ENCODE measurements at places on chromosomes 4 and X.

DNA sequence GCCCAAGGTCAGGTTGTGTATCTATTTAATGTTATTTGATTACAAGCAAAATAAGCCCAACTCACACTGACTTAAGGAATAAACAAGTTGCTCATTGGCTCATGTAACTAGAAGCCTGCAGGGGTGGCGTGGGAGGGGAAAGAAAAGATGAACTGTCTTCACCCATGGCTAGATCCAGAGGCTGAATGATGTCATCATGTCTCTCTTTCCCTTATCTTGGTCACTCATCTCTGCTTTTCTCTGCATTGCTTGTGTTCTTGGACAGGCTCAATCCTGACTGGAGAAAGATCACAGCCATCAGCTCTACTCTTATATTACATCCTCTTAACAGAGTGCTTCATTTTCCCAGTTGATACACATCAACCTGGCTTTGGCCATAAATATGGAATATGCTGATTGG, 290.0 kb upstream of the DIAPH2 start:
- DNase-seq, result no peak

DNA sequence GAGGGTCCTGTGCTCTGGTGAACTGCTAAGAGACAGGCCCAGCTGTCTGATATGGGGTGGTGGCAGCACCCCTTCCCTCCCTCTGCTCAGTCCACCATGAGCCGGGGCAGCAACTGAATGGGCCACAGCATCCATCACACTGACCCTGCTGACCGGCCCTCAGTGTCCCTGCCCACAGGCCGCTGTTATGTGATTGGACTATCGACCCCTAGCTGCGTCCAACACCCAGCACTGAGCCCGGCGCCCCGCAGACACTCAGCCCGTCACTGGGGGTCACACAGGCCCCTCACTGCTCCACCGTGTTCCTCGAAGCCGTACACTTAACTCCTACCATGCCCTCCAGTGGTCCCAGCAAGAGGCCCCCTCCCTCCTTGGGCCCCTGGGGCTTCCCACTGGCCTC, 88.8 kb upstream of the PSAPL1 start:
- DNase-seq, result no peak

DNA sequence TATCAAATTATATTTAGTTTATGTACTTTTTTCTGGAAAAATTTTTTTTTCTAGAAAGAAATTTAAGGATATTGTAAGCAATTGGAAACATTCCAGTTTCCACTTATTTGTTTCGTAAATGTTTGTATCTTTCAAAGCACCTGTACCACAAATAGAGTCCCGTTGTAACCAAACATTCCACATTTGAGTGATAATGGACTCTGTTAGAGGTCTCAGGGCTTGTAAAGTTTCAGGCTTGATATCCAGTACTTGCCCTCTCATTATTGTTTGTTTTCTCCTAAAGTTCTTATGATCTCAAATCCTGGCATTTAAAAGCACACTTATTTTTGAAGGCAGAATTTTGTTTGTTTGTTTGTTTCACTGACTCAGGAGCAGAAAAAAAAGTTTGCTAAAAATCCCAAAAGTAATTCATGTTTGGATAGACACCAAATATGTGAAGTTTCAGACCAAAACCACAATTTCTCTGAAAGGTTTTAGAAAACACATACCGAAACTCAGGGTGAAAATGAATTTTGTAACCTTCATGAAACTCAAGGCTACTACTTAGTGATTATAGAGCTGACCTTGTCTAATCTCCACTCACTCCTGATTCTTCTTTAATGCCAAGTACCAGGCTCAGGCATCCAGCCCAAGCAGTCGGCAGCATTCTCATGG, 5.7 kb upstream of the TMEM192 start:
- no peak for DNase-seq

- DNase-seq, result no peak
These were observed 102.9 kb upstream of the SLC34A2 start for GRCh38 chr4:25552580-25553271.

DNA sequence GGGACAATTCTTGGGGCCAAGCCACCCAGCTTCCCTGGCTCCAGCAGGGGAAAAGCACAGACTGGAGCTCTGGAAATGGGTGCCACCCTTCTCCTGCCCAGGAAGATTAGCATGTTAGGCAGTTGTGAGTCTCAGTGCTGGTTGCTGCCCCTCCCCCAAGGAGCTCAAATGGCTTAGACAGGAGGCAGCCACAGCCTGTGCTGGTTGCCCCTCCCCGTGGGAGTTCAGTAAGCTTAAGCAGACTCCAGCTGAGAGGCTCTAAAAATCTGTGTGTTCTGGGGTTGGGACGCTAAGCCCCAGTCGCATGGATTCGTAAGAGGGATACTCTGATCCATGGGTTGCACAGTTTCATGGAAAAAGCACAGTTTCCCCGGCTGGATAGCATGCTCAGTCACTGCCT, 92.7 kb upstream of the NDST3 start:
- peak; percentile 71 for DNase-seq

DNA sequence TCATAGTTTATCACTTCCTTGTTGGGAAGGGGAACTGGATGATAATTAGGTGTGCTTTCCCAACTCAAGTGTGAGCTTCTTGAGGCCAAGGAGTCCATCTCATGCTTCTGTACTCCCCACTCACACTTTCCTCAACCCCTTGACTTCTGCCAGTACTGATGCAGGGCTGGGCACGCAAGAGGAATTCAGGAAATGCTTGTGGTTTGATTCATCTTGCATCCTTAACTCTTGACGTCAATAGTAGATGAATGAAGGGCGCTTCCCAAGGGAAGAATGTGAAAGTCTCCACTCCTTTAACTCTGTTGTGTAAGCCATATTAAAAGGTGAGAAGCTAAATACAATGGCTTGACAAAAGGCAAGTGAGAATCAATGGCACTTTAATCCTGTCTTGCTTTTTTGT, 101.8 kb downstream of the AGTR2 start:
- no peak for DNase-seq

- no peak for DNase-seq
These were observed 97.0 kb upstream of the ZC4H2 start for GRCh38 chrX:65073233-65073632.

GRCh38 chr4:182144626-182145333, 98.4 kb upstream of the TENM3 start:
- DNase-seq, result peak; percentile 66

DNA sequence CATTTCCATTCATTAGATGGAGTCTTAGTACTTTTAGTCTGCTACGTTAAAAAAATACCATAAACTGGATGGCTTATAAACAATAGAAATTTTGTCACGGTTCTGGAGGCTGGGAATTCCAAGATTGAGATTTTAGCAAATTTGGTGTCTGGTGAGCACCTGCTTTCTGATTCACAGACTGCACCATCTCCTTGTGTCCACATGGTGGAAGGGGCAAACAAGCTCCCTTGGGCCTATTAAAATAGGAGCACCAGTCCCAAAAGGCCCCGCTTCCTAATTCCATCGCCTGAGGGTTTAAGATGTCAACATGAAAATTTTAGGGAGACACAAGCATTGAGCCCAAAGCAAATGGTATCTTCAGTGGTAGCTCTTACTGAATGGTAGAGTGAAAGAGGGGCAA, 120.5 kb upstream of the MAP9 start:
- no peak for DNase-seq

DNA sequence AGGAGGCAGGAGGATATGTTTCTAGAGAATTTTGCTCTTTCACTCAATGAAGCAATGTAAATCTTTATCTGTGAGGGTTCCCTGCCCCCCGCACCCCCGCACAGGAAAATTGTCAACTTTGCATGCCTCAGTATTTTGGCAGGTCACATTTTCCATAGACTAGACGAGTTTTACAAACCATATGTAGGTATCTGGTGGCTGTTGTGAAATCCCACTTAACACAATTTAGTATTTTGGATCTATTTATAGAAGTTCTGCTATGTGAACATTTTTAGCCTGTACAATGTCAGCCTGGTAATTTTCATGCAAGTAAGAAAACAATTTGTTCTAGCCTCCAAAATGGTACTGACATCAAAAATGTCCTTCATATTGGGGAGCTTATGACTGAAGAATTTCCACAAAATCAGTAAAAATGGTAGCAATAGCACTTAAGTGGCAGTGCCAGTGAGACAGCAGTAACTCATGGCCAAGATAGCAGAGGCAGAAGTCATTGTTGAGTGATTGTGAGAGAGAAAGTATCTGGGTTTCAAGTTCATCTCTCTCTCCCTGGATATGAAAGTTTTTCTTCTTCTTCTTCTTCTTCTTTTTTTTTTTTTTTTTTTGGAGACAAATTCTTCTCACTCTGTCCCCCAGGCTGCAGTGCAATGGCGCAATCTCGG, 12.4 kb upstream of the FRYL start:
- no peak for DNase-seq

DNA sequence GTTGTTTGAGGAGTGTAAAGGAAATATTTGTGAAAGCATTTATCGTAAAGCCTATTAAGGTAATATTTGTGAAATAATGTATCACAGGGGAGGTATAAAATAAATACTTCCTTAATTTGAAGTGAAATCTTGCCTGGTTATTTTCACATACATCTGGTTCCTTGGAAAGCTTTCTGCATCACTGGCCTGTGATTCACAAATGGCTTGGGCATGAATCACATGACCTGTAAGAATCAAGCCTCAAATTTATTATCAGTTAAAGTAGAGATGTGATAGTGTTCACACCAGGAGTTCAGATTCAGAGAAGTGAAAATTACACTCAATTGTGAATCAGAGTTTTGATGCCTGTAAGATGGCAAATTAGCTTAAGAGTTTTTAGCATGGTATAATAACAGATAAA, 1911.4 kb downstream of the STIM2 start:
- DNase-seq, result no peak

DNA sequence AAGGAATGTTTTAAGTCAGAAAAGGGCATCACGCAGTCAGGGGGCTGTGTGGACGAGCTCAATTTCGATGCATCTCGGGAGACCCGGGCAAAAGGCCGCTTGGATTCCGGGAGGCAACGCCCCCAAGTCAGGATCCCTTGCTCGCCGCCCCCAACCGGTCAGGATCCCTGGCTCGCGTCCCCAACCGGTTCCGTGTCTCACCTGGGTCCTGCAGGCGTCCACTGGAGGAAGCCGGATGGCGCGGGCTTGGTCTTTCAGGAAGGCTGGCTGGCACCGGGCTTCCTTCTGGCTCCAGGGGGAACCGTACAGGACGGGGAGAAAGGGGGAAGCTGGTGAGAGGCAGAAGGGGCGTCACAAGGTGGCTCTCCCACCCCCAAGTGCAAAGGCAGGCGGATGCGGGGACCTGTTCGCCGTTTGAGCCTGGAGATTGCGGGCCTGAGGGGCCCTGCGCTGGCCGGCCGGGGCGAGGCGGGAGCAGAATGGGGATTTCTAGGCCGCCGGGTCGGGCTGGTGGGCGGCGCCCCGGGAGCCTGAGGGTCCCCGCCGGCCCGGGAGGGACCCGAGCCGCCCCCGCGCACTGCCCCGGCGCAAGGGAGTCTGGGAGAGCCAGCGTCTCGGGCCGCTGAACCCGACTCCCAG, 84.7 kb downstream of the HPRT1 start:
- DNase-seq, result peak; percentile 60

DNA sequence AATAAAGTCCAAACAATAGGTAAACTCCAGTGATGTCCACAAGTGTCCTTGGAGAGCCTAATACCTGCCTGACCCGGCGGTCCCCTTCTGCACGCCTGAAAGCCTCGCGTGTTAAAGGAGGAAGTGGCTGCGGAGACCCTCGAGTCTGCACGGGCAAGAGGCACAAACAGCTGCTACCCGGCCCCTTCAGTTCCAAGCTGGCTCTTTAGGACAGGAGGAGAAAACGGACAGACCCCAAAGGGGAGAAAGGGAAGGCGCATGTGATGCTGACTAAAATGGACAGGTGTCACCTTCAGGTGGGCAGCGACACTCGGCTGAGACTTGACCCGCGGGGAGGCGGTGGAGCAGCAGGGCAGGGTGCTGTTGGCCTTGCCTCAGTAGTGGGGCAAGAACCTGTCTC, 102.7 kb upstream of the TENM3 start:
- no peak for DNase-seq

- no peak for DNase-seq
These were observed 210.9 kb downstream of the RTL9 start for GRCh38 chrX:110569506-110569905.

DNA sequence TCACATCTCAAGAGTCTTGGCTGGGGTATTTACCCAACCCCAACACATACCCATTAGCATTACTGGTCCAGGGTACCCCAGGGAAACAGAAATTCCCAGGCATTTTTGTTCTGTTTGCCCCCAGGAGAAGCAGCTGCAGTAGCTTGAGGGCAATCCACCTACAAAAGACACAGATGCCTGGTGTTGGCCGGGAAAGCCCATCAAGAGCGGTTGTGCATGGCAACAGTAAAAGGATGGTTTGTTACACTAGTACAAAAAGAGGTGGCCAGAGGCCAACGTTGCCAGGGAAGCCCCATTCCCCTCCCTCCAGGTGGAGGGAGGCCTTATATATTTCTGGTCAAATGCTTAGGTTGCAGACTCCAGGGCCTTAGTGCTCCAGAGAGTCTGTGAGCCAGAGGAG, 637.8 kb downstream of the BCOR start:
- no peak for DNase-seq

DNA sequence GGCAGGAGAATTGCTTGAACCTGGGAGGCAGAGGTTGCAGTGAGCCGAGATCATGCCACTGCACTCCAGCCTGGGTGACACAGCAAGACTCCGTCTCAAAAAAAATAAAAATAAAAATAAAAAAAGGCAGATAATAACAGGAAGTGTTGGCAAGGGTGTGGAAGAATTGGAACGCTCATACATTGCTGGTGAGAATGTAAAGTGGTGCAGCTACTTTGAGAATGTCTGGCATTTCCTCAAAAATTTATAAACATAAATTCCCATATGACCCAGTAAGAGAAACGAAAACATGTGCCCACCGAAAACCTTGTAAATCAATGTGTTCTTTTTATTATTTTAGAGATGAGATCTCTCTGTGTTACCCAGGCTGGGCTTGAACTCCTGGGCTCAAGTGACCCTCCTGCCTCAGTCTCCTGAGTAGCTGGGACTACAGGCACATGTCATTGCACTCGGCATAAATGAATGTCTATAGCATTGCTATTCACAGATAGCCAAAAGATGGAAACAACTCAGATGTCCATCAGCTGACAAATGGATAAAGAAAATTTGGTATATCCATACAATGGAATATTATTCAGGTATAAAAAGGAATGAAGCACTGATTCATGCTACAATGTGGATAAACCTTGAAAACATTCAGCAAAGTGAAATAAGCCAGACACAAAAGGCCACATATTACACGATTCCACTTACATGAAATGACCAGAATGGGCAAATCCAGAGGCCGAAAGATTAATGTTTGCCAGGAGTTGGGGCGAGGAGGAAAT, 63.7 kb upstream of the PLAC1 start:
- no peak for DNase-seq

GRCh38 chrX:47936940-47937317, 66.9 kb downstream of the ZNF182 start:
- no peak for DNase-seq

GRCh38 chr4:1041147-1041935, 29.9 kb downstream of the FGFRL1 start:
- peak; percentile 79 for DNase-seq

GRCh38 chrX:69538321-69538876, 34.3 kb downstream of the NALF2 start:
- DNase-seq, result peak; percentile 86

- DNase-seq, result peak; percentile 6
These were observed 40.0 kb upstream of the APLN start for GRCh38 chrX:129694805-129695204.

DNA sequence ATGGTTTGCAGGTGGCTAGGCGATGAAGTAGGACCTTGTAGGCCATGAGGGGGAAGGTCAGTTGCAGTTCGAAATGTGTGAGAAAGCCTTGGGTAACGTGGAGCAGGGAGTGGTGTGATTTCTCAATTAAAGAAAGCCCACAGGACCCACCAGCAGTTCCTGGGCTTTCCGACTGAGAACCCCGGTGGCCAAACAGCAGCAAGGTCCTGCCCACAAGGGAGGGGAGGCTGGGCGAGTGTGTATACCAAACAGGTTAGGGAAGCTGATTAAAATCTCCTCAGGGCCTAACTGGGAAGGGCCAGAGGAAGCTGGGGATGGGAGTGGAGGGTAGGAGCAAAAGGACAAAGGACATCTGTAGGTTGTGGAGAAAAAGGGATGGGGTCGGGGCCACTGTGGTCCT, 2.4 kb downstream of the ATP6AP1 start:
- no peak for DNase-seq

All from ecto neural progenitor cell (in vitro differentiated cells).